Stimulated activated CD8-positive, alpha-beta memory T cell treated with anti-CD3 and anti-CD28 coated beads, Interleukin-15, amount 100 ng/mL, for 1 hour (primary cell): ENCODE measurements at places on chromosomes 5 and 9.

- peak; percentile 61 for DNase-seq
These were observed 38.3 kb downstream of the FAM78A start for GRCh38 chr9:131237931-131238401.

DNA sequence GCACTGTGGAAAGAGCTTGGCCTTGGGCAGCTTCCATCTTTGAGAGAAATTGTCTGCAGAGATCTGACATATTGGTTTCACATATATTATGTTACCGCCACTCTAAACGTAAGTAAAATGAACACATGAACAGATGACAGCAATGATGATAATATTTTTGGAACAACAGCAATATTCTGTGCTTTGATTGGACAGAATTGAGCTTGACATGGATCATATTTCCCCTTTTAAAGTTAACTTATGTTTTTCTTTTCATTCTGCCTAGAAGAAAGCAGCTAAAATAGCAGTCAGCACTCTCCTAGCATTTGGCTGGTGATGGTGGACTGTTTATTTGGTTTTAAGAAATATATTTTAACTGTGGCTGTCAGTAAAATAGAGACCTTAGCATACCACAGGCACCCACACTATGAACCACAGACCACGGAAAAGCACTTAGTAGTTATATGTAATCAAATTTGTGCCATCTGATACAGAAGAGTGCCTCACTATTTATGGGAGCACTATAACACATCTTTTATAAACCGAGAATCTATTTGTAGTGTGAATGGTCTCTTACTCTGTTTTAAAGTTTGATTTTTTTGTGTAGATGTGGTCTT, 1.8 kb upstream of the CFAP95 start:
- DNase-seq, result no peak

DNA sequence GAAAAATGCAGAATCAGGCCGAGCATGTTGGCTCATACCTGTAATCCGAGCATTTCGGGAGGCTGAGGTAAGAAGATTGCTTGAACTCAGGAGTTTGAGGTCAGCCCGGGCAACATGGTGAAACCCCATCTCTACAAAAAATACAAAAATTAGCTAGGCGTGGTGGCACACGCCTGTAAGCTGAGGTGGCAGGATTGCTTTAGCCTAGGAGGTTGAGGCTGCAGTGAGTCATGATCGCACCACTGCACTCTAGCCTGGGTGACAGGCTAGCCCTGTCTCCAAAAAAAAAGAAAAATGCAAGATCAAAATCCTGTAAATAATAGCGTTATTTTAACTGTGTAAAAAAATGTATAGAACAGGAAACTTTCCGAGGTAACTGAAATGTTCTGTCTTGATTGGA, 39.4 kb downstream of the RNF44 start:
- no peak for DNase-seq

DNA sequence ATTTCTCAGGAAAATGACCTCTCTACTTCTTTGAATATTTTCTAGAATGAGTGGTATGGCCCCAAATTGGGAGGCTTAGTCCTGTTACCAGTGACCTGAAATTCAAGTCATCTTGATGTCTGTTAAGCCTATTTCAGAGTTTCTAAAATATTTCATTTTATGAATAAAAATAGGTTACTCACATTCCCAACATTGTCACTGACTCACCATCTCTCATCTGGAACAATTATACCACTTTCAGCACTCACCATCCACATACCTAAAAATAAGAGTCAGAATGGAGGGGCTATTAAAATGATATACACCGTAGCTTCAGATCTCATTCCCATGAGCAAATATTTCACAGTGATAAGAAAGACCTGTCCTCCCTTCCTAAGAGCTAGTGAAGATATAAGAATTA, 71.8 kb downstream of the KIAA1958 start:
- DNase-seq, result no peak

DNA sequence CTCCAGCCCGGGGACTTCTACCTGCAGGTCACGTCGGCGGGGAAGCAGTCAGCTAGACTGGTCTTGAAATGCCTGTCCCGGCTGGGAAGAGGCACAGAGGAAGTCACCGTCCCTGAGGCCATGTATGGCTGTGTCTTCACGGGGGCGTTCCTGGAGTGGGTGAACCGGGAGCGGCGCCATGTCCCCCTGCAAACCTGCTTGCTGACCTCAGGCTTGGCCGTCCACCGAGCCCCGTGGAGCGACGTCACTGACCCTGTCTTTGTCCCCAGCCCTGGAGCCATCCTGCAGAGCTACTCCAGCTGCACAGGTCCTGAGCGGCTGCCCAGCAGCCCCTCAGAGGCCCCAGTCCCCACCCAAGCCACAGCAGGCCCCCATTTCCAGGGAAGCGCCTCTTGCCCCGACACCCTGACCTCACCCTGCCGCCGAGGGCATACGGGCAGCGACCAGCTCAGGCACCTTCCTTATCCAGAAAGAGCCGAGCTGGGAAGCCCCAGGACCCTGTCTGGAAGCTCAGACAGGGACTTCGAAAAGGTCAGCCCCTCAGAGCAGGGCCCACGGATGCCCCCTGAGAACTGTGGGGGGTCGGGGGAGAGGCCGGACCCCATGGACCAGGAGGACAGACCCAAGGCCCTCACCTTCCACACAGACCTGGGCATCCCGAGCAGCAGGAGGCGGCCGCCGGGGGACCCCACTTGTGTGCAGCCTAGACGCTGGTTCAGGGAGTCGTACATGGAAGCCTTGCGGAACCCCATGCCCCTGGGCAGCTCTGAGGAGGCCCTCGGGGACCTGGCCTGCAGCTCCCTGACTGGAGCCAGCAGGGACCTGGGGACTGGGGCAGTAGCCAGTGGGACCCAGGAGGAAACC, 47.8 kb downstream of the PLEKHG4B start:
- no peak for DNase-seq
